Islet precursor cell (in vitro differentiated cells): ENCODE measurements at places on chromosomes 4 and X.

GRCh38 chrX:261919-262352, 19.2 kb upstream of the PLCXD1 start:
- DNase-seq: no peak

GRCh38 chrX:2325076-2325784, 175.5 kb downstream of the DHRSX start:
- no peak for DNase-seq

DNA sequence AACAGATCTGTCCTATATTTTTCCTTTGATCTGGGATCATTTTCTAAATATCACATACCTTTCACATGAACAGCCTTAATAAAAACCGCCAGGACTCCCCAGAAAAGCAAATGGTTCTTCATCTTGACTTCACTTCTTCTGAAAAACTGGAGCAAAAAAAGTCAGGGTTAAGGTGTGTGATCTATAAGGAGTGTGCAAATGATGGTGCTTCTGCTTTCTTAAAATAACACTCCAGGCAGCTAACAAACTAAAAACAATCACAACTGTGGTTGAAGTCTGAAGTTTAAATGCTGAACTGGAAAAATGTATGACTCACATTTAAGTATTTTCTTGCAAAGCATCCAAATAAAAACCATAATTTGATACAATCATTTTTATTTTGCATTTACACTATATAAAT, at the start of gene JCHAIN:
Gene JCHAIN (minus strand): TSS at position 140 of the 400 bp plus-strand sequence. CDS start 18 bp downstream, at position 122.
- no peak for DNase-seq

DNA sequence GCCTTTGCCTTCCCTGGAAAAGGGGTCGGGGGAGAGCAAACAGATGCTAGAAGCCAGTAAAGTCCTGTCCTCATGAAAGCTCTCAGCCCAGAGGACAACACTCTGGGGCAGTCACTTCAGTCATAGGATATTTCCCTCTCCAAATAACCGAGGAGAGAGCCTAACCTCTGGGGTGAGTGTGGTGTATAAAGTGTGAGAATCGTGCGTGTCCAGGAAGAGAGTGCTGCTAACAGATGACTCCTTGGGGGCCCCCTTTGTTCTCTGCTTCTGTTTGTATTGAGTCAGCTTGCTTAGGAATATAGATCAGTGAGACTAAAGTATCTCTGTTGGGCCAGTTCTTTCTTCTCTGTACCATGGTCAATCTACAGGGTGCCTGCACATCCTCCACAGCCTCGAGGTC, 247.2 kb downstream of the PALLD start:
- DNase-seq: no peak

DNA sequence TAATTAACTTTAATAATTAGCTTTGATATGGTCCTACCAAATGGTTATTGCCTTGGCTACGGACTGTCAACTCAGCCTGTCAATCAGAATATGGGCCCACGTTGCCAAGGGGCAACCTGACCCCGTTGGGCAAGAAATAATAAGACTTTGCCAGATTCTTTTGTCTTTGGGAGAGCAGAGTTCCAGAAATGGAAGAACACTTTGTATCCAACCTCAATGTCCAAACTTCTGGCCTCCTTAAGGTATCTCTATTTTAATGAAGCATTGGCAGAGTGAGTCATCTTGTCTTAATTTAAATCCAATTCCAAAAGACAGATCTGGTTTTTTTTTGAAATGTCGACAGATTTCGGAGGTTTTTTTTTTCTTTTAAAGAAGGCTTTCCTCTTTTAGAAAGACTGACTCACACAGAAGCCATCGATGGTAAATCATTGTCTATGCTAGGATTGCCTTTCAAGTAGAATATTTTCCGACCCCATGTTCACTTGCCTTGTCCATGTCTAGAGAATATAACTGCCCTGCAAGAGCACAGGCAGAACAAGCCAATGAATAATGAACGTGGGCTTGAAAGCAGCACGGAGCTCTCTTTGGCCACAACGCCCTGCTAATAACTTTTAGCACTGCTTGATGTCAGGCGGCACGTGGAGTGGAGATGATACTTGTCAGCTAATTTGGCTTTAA, 190.3 kb upstream of the GATB start:
- no peak for DNase-seq

DNA sequence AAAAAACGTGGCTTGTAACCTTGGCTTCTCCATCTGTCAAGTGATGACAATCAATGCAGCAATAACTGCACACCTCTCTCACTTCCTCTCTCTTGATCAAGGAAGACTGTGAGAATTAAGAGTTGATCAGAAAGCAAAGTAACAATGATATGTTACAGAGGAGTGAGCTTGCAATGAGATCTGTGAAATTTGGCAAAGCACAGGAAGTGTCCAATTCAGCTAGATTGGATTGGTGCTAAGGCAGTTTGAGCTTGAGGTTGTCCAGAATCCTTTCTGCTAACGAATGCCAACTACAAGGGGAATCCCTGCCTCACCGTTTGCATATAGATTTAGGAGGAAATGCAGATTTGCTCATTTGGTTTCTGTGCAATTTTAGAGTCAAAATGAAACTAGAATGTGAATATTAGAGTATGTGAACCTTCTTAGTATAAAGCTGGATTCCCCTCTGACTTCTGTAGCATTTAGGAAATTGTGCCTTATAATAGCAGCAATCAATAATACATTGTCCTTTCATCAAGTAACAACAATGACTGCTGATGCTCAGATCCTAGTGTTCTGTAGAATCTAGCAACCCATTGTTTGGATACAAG, 346.4 kb downstream of the PTTG2 start:
- DNase-seq: no peak

DNA sequence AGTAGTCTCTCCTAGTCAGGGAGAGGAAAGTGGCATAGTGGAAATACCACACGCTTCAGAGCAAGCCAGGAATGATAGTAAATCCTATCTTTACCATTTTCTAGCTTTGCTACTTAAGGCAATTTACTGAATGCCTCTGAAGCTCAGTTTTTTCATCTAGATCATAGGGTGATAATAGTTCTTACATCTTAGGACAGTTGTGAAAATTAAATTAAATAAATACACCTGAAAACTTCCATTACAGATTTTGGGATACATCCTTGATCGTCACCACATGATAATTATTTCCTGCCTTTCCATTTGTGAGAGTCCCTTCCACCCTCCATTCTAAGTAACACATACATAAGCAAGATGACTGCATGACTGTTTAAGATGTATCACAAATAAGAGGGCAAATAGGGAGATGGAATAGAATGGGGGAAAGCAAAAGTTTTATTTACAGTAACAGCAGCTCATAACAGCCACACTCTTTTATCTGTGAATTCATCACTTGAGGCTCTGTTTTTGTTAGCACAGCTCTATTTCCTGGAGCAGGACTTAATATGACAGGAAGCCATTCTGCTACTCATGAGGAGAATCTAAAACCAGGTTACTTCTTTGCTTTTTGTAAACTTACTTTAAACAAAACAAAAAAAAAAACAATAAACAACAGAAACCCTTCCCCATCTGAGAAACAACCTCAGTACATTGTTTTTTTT, 13.4 kb downstream of the P2RY10 start:
- DNase-seq: no peak

- DNase-seq: no peak
Measured at GRCh38 chrX:3699821-3700381, 13.5 kb downstream of the PRKX start.

GRCh38 chr4:3399277-3400194, 42.2 kb upstream of the HGFAC start:
- peak; percentile 48 for DNase-seq

- no peak for DNase-seq
Measured at GRCh38 chr4:82500435-82501153, 61.2 kb downstream of the TMEM150C start.

DNA sequence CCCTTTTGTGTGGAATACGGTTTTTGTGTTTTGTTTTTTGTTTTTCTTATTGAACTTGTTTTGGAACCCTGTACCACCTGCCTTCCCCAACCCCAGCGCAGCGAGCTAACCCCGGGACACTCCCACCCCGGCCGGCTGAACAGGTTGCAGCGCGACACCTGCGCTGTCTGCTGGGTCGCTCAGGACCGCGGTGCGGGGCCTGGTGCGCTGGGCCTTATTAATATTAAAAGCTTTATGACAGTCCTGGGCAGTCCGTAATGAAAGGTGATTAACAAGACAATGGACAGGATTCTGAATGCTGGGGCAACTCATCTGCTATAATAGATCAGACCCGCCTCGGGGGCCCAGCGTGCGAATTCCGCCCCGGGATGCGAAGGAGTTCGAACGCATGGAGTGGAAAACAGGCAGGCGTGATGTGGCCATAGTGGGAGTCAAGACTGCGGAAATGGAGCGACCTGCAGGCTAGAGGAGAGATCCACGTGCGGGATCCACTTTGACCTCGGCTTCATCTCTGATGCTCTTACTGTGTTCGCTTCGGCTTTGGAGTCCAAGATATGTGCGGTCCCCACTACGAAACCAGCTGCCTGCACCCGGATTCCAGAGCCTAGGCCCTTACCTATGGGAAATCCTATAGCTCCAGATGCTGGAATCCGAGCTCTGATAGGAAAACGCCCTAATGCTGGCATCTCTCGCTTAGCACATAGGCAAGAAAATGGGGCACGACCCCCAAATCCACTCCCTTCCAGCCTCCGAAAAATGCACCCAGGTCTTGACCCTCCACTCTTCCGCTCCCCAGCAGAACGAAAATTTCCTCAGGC, 69.0 kb upstream of the TMEM33 start:
- peak; percentile 59 for DNase-seq

- DNase-seq: no peak
Measured at GRCh38 chr4:129240816-129241215, 144.9 kb downstream of the C4orf33 start.

GRCh38 chr4:141812158-141812557, 175.8 kb downstream of the IL15 start:
- no peak for DNase-seq

- DNase-seq: peak; percentile 71
Measured at GRCh38 chrX:96685210-96686099, 813 bp downstream of the DIAPH2 start.

DNA sequence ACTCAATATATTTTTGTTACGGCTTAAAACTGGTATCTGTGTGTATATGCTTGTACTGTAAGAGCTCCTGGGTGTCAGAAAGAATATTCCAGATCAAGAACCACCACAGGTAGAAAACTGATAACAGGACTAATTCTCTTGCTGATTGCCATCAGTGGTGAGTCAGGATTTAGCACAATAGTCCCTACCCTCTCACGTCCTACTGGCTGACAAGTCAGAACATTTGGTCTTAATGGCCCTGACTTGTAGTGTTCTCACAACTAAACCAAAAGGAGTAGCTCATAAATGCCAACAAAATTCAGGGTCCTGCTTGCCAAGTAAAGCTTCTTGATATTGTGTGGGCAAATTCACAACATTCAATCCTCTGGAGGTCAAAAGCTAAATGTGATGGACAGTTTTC, 105.2 kb upstream of the MAB21L2 start:
- DNase-seq: no peak

GRCh38 chr4:127441571-127441970, 191.2 kb upstream of the INTU start:
- DNase-seq: no peak

GRCh38 chrX:133569217-133569616, 153.9 kb upstream of the GPC4 start:
- no peak for DNase-seq

DNA sequence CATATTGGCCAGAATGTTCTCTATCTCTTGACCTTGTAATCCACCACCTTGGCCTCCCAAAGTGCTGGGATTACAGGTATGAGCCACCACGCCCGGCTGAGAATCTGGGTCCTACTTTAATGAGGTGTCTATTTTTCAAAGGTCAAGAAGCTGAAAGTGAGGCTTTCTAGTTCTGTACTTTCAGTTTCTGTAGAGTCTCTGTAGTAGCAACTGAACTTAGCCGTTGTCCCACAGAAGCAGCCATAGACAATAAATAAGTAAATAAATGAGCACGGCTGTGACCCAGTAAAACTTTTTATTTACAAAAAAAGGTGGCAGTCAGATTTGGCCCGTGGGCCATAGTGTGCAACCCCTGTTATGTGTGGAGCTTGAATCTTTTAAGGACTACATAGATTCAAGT, 92.0 kb downstream of the FNIP2 start:
- no peak for DNase-seq

DNA sequence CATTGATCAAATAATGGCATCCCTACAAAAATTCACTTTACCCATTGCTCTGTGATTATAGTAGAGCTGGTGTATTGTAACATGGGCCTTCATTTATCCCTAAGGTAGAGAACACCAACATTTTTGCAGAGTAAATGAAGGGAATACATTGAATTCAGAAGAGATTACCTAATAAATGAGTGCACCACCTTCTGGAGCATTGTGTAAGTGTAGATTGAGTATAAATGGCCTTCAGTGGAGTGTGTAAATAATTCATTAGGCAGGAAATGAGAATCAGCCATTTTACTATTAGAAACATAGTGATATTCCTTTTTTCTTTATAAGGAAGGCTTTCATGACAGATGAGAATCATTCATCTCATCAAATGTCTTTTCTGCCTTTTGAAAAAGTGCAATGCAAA, 155.8 kb downstream of the FAM47B start:
- no peak for DNase-seq

GRCh38 chr4:40822420-40823166, 72.8 kb downstream of the NSUN7 start:
- peak; percentile 46 for DNase-seq

GRCh38 chr4:169015186-169015623, 5.2 kb upstream of the CBR4 start:
- DNase-seq: peak; percentile 93

DNA sequence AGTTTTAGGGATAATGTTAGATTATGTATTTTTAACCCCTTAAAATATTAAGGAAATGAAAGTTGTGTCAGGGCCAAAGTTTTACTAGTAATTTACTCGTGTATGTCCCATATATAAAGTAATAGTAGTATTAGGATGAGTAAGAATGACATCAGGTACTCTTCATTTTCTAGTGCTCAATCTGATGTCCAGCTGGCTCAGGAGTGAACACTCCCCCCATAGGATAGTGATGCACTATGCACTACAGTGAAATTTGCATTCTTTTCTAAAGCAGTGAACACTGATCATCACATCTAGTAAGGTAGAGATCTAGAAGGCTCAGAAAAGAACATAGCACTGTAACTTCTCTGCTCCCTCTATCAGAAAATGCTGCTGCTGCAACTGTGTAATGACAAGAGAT, 409.7 kb downstream of the GLUD2 start:
- no peak for DNase-seq

- no peak for DNase-seq
Measured at GRCh38 chr4:64465263-64465662, 56.0 kb upstream of the TECRL start.
